GM12878 (cell line): ENCODE measurements at places on chromosomes 7 and 10. TPM values are rescaled to one million over a fixed set of nuclear protein-coding genes. Genes with fewer than 3 reads are reported as not detected.

Gene CAMK2B
- polyA plus RNA-seq, result not detected in 2 replicates

Gene TBXAS1
- polyA plus RNA-seq, result 10.5 and 12.2 TPM in 2 replicates

Gene TMEM270
- not detected in 2 replicates for polyA plus RNA-seq

Gene HGF
- polyA plus RNA-seq, result 0.13 and 0.44 TPM in 2 replicates

Gene ARMC3
- not detected in 2 replicates for polyA plus RNA-seq

Gene HECW1
- not detected in 2 replicates for polyA plus RNA-seq

Gene RADIL
- 0.05 TPM in 1 of 2 replicates, not detected in the other for polyA plus RNA-seq

- DNase-seq, result no peak
Measured at GRCh38 chr10:130809181-130809580, 502.3 kb downstream of the TCERG1L start.

DNA sequence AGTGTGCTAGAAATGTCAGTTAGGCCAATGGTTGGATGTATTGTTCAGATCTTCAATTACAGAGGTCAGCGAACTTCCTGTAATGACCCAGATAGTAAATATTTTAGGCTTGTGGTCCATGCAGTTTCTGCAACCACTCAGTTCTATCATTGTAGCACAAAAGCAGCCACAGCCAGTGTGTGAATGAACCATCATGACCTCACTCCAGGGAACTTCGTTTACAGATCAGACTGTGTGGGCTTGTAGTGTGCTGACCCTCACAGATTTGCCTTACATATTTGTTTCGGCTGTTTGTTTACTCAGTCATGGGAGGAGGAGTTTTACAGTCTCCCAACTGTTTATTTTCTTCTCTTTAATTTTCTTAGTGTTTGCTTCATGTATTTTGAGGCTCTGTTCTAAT, 55.4 kb downstream of the LANCL2 start:
- no peak for DNase-seq

DNA sequence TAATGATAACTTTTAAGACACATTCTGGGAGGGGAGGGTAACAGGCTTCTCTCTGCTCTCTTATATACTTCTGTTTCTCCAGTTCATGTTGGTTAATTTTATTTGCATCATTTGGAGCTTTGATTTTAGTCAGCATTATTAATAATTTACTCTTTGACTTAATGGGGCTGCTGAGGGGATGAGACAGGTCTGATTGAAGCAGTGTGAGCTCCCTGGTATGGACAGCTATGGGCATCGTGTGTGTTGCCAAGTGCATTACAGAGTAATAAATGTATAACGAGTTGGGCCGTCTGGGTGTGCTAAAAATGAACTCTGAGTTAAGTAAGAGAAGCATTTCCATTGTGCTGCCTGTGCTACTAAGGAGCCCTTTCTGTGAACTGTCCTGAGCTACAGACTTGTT, 31.7 kb upstream of the IKZF1 start:
- DNase-seq, result no peak

- DNase-seq, result no peak
Measured at GRCh38 chr10:69376662-69377061, 40.1 kb downstream of the TACR2 start.

GRCh38 chr10:71584902-71585563, 134.5 kb downstream of the C10orf105 start:
- no peak for DNase-seq

GRCh38 chr10:79178614-79179163, 109.9 kb downstream of the ZMIZ1 start:
- no peak for DNase-seq

DNA sequence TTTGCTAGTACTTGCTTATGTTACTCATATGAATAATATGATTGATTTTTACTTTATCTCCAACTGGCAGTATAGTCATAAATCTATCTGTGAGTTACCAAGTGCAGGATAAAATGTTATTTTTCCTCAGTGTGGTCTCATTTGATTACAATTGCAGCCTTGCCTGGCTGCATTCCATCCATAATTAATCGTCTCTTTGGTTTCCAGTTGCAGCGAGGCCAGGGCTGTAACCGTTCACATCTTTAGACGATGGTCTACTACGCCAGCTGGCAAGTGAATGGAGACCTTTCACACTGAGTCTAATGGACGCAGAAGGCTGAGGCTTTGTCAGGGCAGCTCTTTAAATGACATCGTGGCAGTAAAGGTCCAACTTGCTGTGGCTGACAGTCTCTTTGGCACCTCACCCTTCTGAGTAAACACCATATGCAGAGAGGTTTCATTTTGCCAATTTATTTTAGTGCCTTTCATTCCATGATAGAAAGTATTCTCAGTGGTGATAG, 84.0 kb downstream of the ARL4A start:
- no peak for DNase-seq

DNA sequence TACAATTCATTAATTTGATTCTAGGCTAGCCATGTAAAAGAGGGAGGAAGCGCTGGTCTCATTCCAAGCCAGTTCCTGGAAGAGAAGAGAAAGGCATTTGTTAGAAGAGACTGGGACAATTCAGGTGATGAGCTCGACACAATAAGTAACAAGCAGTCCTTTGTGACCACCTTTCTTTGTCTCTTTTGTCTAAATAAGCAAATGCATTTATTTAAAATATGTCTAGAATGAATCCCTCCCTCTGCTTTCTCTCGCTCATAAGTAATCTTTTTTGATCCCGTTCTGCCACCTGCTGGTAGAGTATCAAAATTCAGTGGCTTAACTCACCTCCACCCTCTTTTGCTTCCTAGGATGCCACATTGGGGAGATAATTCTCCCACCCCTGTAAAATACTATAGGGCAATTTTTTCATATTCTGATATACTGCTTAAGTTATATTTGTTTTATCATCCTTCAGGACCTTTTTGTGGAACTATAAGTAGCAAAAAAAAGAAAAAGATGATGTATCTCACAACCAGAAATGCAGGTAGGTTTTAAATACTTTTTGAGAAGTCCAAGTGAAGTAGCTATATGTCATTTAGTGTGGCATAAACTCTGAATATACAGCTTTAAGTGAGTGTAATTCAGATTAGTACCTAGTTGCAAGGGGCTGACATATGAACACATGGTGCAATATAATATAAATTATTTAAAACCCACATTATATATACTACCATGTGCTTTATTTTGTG, 91.5 kb downstream of the GSDME start:
- peak; percentile 27 for DNase-seq

DNA sequence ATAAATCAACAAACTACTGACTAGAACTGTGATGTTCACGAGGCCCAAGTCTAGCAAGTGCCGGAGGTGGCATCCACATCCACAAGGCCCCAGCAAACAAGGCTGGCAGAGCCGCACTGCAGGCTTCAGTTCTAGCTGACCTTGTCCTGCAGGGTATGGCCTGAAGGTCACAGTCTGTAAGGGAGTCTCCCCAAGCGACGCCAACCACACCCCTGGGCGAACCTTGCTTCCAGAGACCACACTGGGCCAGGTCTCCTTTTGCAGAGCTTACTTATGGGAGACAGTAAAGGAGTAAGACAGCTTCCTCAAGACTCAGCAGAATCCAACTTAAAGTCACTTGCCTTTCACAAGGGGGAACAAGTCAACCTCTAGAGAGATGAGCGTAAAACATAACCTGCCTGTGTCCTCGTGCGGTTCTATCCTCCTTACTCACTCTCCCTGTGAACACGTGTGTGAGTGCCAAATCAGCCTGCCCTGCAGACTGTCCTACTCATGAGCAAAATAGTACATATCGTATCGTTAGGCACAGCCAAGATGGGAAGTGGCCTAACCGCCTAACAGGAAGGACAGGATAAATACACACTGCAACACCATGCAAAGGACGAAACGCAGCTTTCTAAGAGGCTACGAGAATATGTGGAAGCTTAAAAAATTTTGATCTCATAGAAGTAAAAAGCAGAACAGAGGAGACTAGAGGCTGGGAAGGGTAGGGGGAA, 22.7 kb downstream of the FAM53B start:
- no peak for DNase-seq

DNA sequence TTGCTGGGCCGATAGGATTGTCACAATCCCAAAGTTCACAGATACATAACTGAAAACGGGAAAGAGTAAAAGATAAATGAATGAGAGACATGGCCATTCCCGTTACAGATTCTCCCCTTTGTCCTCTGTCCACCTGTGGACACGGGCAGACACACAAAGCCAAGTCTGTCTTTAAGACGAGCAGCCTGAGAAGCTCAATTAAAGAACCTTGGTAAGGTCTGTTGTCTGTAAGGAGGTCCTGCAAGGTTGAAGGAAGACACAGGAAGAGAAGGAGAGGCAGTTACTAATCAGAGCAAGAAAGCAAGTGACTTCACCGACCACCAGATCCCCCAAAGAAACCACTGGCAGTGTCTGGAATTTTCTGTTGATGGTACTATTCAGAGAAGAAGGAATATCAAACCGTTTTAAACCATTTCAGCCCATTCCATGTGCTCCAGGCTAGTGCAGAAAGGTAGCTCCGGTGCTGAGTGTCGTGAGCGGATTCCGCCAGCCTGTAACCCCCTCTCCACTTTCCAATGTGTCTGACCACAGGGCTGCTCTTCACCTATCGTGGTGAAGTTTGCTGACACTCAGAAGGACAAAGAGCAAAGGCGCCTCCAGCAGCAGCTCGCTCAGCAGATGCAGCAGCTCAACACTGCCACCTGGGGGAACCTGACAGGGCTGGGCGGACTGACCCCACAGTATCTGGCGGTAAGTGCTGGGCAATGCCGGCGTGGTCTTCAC, 252.6 kb downstream of the CELF2 start:
- peak; percentile 60 for DNase-seq

GRCh38 chr7:40815512-40815911, 680.7 kb downstream of the SUGCT start:
- no peak for DNase-seq

- DNase-seq, result no peak
Measured at GRCh38 chr7:22248111-22248809, 108.7 kb downstream of the RAPGEF5 start.

DNA sequence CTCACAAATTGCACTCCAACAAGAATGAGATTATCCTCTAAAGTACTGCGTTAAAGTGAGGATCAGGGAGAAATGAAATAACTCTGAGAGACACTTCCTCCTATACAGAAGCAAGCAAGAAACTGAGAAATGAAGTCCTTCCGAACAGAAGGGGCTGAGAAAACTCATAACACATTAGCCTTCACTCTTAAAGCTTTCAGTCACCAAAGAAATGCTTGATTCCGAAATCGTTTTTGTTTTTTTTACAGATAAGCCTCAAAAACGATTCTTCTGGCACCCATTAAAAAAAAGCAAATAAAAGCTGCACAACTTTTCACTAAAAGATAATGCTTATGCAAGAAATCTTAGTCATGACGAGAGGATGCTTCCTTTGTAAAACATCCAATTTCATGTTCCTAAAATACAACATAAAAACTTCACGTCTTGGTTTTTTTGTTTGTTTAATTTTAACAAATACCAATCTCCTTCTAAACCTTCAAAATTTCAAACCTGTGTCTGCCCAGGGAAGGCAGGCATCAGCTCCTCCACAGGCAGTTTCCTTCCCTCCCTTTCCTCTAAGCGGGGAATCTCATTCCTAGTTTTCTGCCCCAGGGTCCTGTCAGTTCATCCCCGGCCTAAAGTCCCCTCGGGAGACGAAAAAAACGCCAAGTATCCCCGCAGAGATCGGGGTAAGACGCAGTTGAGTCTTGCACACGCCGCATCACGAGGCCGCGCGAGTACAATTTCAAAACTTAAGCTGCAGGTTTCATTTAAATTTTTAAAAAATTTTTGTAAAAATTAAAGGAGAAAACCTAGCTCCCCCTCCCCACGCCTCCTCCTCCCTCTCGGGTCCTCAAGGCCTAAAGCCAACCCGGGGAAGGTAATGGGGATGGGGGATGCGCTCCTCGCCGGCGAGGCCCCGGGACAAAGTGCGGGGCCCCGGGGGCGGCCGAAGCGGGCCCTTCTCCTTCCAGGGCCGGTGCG, 1.1 kb downstream of the BAZ1B start:
- DNase-seq, result no peak

DNA sequence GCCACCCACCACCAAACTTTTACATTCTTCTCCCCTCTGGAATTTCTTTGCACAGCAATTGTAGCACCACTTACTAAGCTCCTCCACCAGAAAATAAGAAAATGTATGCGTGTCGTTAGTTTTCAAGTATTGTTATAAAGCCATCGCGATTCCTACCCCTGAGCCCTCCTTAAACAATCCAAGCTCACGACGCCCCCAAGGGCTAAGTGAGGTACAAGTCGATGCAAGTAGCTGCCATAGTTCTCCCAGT, 1.3 kb downstream of the FRAT2 start:
- no peak for DNase-seq

DNA sequence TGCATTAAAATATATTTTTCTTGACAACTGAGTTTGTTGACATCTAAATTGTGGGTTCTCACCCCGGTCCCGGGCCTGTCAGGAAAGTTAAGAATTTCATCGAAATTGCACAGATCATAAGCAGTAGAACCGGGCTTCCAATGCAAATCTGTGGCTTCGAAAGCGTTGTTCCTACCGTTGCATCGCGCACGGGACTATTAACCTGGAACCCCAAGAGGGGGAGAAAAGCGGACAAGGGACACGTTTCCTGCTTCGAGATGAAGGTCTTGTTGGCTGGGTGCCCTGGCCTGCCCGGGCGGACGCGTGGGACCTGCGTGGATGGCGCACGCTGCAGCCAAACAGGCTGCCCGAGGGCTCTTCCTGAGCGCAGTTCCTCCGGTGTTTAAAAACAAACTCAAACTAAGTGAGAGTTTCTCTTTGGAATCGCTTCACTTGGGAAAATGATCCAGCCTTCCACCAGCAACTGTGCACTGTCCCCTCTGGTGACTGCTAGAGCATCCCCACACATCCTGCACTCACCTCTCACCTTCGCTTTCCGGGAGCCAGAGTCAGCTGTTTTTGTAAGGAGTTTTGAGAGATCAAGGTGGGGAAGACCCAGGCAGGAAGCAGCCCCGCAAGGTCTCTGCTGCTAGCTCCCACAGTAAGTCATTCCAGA, 5.1 kb upstream of the TBX20 start:
- DNase-seq, result no peak

DNA sequence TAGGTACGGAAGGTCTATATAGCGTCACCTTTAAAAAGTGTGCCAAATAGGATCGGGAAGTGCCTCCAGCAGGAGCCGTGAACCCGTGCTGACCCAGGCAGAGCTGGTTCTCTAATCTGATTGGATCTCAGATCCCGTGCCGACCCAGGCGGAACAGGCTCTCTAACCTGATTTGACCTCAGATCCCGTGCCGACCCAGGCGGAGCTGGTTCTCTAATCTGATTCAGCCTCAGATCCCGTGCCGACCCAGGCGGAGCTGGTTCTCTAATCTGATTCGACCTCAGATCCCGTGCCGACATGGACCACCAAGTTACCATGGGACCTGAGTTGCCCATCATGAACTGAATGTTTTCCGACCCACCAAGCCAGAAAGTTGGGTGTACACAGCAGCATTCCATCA, 463.9 kb downstream of the PTPRN2 start:
- no peak for DNase-seq

GRCh38 chr10:21172542-21172929, 275.4 kb upstream of the NEBL start:
- no peak for DNase-seq

GRCh38 chr10:64345856-64346255, 824.7 kb downstream of the REEP3 start:
- DNase-seq, result no peak

DNA sequence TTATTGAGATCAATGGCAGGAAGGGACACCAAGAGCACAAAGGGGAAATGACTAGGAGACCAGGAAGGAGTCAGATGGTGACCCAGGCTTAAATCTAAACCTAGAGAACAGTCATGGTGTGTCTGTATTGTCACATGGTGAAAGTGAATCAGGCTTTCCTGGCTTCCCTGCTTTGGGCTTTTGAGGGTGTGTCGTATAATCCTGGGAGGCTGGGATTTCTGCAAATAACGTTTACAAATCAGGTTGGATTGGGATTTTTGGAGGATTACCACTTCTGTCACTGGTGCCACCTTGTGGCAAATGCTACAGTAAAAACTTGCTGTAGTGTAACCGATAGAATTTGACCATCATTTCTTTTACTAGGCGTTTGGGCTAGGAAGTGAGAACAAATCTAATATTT, 502.6 kb downstream of the NRG3 start:
- no peak for DNase-seq
